Stimulated activated memory B cell treated with anti-CD40 and anti-IgM and Interleukin-4, amounts not matched to agents 10 μg/mL and 1 μg/mL and 100 μg/mL, for 72 hours (primary cell): ENCODE measurements at places on chromosomes 5 and 9.
A peak's percentile ranks its signal among the peaks of the same experiment; 100 is the strongest.

GRCh38 chr5:114953565-114953964 is 216.1 kb downstream of the TRIM36 start:
- ATAC-seq = peak; percentile 84

DNA sequence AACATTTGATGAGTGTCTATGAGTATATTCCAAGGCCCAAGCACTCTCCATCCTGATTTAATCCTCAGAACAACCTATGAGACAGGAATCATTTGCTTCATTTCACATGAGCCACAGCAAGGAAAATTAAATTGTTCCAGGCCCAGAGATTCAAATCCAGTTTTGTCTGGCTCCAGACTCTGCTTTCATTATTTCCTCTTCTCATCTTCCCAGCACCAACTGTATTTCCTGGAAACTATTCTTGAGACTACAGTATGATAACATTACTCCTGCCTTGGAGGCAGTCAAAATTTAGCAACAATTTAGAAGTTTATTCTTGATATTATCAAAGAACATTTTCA is 194.5 kb downstream of the ZNF608 start:
- ATAC-seq = no peak

DNA sequence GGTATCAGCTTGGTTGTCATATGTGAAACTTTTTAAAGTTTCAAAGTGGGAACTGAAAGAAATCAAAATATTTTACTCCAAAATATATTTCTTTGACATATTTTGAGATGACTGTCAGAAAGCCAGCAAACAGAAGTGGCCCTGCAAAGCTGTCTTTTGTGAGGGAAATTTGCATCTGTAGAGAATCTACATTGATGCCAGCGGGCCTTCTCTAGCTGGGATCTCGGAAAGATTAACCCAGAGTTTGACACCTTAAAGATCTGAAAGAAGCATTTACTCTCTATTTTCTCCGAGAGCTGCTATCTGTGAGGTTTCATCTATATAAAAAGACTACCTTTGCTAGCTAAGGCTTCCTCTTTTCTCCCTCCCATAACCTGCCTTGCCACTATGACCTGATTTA is 303.6 kb downstream of the FBXL17 start:
- no peak for ATAC-seq

DNA sequence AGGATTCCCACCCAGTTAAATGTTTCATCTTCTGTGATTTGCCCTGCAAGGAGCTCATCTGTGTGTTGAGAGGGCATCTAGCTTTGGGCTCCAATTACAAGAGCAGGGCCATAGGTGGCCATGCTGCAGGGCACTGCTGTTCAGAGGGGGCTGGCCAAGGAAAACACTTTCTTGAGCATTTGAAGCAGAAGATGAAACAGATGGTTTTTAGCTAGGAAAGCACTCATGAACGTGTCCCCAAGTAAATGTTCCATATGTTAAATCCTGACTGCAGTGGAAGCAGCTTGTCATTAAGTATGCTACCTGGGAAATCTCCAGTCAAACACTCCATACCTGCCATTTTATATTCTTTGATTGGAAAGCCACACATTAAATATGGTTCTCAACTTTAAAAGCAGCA is 176.6 kb downstream of the FBXL7 start:
- ATAC-seq = no peak

GRCh38 chr9:83317244-83317643 is 221.0 kb downstream of the FRMD3 start:
- ATAC-seq = peak; percentile 15

- no peak for ATAC-seq
Measured at GRCh38 chr5:6427694-6428093, 21.0 kb upstream of the UBE2QL1 start.

DNA sequence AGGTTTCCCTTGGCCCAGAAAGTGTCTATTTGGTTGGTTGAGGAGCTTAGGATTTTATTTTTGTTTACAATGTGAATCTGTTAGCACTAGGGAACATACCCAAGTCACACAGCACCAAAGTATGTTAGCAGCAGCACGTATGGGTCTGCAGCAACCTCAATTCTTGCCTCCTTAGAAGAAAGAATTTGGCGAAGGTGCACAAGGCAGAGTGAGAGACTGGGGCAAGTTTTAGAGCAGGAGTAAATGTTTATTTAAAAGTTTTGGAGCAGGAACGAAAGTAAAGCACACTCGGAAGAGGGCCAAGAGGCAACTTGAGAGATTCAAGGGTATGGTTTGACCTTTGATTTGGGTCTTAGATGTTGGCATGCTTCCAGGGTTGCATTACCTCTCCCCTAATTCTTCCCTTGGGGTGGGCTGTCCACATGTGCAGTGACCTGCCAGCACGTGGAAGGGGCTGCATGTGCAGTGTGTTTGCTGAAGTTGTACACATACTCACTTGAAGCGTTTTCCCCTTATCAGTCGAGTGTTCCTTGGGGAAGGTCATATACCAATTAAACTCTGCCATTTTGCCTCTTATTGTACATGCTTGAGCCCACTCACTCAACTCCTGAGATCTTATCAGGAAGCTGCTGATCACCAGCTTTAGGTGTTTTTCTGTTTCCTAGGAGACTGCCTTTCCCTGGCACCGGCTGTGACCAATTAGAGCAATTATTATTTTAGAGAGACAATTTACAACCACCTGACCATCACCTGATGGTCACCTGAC is 64.9 kb upstream of the SHC3 start:
- ATAC-seq = no peak

- ATAC-seq = no peak
Measured at GRCh38 chr5:67377631-67378030, 181.0 kb upstream of the CD180 start.

- no peak for ATAC-seq
Measured at GRCh38 chr9:79763671-79764285, 192.0 kb downstream of the TLE4 start.

DNA sequence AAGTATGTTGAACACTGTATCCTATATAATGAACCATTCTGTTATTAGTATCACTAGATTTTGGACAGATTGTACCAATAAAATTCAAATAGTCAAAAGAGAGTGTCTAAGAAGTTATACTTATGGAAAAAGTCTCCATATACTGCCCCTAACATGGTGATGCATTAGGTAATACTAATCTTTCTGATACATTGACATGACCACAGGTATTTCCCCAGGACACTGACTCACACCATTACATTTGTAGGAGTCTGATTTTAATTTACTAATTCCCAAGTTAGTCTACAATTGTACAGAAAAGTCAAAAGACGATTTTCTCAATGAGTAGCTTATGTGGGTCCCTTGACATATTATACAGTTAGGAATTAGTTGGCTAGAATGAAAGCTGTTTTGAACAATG is 593.8 kb downstream of the ISL1 start:
- no peak for ATAC-seq

GRCh38 chr5:67077296-67077695 is 119.3 kb downstream of the CD180 start:
- ATAC-seq = no peak

- ATAC-seq = peak; percentile 18
Measured at GRCh38 chr5:140345919-140346347, 470 bp downstream of the HBEGF start.

GRCh38 chr9:75181750-75182149 is 93.4 kb downstream of the OSTF1 start:
- no peak for ATAC-seq

- ATAC-seq = no peak
Measured at GRCh38 chr5:78597974-78598371, 50.6 kb downstream of the LHFPL2 start.

DNA sequence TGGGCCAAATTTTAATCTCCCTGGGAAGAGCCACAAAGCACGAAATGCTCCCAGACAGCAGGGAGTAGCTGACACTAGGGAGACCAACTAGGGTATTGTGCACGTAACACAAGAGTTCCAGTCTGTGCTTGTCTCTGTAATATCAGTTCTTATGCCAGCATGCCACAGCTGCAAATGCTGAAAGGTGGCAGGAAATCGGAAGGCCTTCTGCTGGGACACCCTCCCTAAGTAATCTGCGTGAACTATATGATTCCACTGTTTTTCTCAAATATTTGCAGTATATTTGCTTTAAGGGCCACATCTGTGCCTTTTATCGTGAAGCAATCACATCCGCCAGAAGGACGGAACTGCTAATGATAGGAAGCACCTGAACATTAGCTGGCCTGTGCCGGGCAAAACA is 12.6 kb downstream of the VLDLR start:
- no peak for ATAC-seq

GRCh38 chr5:104904561-104904960 is 1342.0 kb upstream of the NUDT12 start:
- ATAC-seq = no peak

DNA sequence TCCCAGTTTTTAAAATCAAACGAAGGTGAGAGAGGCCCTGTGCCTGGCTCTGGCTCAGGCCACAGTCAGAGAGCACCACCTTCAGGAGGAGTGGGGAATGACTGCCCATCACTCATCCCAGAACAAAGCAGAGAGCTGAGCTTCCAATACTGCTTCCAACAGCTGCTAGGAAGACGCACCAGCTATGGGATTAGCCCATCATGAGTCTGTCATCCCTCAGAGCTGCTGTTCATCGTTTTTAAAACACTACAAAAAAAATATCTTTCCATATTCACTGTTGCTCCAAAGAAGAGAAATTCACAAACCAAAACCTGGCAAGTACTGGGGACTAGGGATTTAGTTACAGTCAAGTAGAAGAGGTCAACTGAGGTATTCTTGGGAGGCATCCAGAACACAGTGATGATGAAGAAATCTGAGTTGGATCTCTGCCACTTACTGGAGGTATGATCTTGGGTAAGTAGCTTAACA is 102.4 kb downstream of the CDK5RAP2 start:
- ATAC-seq = peak; percentile 51

DNA sequence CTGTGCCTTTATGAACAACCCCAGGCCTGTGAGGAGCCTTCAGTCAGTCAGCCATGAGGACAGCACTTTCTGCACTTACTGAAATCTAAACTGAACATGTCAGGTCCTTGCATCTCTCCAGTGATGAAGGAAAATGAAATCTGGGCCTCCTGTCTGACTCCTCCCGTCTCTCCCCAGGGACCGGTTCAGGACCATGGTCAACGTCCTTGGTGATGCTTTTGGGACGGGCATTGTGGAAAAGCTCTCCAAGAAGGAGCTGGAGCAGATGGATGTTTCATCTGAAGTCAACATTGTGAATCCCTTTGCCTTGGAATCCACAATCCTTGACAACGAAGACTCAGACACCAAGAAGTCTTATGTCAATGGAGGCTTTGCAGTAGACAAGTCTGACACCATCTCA is 77.0 kb upstream of the PLPP6 start:
- ATAC-seq = no peak

DNA sequence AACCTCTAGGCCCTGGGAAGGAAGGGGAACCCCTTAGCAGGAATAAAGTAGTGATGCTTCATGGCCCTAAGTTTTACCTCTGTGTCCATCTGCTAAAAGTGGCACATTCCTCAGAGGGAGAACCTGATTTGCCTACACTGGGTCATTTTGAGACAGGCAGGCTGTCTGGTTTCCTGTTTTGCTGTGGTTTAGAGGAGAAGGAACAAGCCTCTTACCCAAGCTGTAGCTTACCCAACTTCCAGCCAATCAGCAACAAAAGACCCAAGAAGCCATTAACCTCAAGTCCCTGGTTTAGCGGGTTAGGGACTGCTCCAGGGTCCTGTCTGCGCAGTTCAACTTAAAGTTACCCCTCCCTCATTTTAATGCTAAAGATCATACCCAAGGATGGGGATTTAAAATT is 411.0 kb downstream of the MAT2B start:
- peak; percentile 88 for ATAC-seq

DNA sequence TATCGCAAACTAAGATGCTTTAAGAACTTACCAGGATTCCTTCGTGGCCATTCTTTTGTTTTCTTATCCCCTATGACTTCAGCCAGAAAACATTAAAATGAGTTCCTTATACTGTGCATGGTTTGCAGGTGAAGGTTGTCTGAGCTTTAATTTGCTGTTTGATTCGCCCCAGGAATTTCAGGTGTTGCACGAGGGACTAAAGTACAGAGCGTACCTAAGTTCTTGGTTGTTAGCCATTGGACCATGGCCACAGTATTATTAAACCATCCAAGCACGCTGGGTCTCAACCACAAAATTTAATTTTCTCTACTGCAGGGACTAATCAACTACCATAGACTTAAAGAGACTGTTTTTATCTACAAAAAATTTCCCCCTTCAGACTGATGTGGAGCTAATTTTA is 208.4 kb upstream of the MPDZ start:
- no peak for ATAC-seq

DNA sequence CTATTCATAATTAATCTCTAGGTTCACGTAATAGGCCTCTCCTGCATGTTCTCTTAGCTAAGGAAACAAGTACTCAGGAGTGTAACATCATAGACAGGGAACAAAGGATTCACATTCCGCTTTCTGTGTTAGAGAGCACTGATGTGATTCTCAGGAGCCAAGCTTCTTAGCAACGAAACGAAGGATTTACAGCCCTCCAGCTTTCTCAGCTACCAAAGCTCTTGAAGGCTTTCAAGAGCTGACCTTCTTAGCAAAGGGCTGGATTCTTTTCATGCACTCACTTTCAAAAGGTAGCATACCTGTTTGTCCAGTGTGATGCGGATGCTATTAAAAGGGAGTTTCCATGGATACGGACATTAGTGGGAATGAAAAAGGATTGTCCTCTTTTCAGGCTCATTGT is 107.4 kb downstream of the TUSC1 start:
- no peak for ATAC-seq

DNA sequence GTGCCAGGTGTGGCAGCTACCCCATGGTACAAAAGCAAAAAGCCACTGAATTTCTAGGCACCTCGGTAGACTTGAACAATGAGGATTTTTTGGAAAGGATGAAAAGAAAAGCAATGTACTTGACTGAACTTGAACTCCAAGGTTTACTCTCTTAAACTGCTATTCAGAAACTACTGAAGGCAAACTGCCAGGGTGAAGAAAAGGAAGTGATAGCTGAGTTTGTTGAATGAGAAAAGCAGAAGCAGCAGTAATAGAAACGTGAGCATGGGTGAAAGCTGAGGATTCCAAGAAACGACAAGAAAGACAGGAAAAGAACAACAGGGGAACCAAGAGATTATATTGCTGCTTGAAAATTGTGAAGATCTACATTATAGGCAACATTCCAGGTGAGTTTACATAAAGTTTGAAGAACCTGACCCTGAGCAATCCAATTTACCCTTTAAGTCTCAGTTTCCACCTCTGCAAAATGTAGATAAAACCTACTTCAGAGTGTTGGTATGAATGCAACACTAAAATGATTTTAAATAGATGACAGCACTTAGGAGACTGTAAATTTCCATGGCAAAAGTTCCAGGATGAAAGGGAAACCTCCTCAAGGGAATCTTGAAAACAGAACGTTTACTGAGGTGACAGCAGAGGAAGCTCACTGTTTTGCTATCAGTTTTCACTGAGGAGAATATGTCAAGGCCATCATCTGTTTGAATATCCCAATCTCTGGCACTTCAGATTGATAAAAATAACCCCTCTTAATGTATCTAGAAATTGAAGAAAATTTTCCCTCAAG is 245.8 kb downstream of the SPATA31D1 start:
- no peak for ATAC-seq

- ATAC-seq = no peak
Measured at GRCh38 chr9:114856942-114857315, 51.1 kb upstream of the TNFSF15 start.
